Psoas muscle (tissue), 8 donors: ENCODE measurements at places on chromosomes 7 and 10. TPM values are rescaled to one million over a fixed set of nuclear protein-coding genes. Genes with fewer than 3 reads are reported as not detected.

DNA sequence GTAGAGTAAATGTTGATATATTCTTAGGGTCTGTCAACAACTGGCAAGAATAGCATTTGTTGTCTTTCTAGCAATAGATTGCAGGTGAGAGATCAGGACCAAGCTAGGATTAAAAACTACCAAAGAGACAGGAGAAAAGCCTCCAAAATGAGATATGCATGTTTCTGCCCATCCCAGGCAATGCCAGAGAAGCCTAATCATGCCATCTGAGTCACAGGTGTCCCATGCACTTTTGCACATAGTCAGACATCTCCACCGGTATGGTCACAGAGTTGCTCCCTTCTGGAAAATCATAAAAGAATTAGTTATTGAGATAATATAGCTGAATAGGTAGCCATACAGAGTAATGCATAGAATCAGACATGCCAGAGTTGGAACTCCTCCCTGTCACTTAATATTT, 50.6 kb downstream of the PDK4 start:
- DNase-seq: no peak

GRCh38 chr10:58651040-58651439, 138.4 kb downstream of the BICC1 start:
- DNase-seq: no peak

DNA sequence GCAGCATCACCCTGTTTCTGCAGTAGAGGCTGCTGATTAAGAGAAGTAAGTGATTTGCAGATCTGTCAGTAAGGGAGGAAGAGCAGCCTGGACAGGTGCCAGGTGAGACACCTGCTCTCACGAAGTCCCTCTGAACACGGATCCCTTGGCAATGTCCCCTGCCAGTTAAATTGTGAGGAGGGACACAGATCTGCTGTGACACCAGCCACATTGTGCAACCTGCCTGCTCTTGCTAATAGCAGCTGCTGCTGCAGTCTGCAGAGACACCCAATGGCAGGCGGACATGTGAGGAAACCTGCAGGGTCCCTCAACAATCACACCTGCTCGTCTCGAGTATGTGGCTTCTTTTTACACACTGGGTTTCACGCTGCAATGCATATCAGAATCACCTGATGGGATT, 31.9 kb downstream of the ANXA11 start:
- peak; percentile 81 for DNase-seq

GRCh38 chr7:82110146-82110840, 333.3 kb downstream of the CACNA2D1 start:
- DNase-seq: no peak

- DNase-seq: no peak
These were observed 288.5 kb downstream of the GRID1 start for GRCh38 chr10:86077871-86078638.

- no peak for DNase-seq
These were observed 276.9 kb upstream of the KLF14 start for GRCh38 chr7:131010717-131011431.

GRCh38 chr7:37027557-37028341, 303.5 kb upstream of the AOAH start:
- no peak for DNase-seq

IDI1 gene
- 42.8 TPM for polyA plus RNA-seq

- no peak for DNase-seq
These were observed 120.6 kb downstream of the LRRC18 start for GRCh38 chr10:48818861-48819520.

C10orf71 gene
- polyA plus RNA-seq: 4.2 TPM

ENTPD1 gene
- polyA plus RNA-seq: 1.7 TPM

DNA sequence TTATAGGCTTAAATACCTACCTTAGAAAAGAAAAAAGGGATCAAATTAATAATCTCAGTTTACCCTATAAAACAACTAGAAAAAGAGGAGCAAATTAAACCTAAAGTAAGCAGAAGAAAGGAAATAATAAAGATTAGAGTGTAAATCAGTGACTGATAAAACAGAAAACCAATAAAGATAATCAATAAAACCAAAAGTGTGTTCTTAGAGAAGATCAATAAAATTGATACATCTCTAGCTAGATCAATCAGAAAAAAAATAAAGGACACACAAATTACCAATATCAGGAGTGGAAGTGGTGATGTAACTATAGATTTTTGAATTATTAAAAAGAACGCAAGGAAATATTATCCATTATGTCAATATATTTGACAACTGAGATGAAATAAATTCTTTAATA, 69.2 kb upstream of the NAMPT start:
- DNase-seq: no peak

PRSS2 gene
- polyA plus RNA-seq: 2.8 TPM

ACSM6 gene
- not detected for polyA plus RNA-seq

SPDYE2 gene
- polyA plus RNA-seq: 0.10 TPM

CDK13 gene
- 10.9 TPM for polyA plus RNA-seq

DNA sequence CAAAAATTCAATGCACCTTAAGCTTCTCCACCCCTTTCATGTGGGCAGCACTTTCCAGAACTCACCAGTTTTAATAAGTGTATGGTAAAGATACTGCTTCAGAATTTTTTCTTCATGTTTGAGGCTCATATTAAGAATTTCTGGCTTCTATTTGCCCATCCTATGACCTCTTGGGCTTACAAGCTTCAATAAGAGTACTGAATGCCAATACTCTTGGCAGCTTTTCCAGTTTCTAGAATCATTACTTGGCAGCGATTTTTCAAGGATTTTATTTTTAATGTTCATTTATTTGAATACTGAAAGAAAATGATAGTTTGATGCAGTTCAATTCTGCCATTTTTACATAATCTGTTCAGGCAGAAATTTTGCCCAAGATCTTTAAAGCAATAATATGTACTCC, 242.1 kb upstream of the KCND2 start:
- DNase-seq: no peak

STMP1 gene
- 17.1 TPM for polyA plus RNA-seq

DNA sequence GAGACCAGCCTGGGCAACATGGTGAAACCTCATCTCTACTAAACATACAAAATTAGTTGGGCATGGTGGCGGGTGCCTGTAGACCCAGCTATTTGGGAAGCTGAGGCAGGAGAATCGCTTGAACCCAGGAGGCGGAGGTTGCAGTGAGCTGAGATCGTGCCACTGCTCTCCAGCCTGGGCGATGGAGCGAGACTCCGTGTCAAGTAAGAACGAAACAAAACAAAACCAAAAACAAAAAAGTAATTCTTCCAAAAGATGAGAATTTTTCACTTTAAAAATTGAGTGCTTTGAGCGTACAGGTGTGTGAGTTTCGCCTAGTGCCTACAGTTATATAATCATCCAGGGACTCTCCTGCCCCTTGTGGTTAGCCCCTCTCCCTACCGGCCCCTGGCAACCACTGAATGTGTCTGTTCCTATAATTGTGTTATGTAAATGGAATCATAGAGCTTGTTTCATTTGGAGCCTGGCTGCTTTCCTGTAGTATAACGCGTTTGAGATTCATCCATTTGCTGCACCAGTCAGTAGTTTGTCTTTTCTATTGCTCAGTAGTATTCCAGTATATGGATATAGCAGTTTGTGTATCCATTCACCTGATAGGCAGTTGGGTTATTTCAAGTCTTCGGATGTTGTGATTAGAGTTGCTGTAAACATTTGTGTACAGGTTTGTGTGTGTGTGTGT, 80.0 kb downstream of the RBM33 start:
- no peak for DNase-seq

DNA sequence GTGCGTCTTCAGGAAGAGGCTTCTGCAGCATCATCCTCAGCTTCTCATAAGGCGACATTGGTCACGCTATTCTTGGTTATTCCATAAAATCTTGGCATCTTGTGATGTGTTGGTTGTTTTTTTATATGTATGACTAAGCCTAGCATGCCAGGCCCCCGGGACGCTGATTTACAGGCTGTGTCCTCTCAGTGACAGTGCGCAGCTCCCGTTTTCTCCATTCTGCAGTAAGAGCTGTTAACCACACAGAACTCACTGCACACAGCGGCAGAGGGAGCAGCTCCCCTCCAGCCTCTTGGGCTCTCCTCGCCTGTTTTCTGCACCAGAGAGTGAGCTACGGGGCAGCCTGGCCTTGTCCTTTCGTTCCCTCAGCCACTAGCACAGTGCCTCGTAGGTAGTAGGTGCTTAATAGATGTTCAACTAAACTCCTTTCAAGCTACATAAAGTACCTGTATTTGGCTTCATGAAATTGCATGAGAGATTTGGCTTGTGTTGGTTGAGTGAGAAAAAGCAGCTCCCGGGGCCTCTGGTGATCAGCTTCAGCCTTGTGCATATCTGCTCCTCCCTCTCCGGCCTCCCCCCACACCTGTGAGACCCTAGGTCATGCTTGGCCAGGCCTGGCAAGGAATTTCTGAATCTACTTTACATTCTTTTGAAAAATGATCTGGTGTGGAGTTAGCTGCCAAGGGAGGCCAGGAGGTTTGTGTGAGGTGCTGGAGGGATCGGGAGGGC, 116.2 kb downstream of the WDR37 start:
- no peak for DNase-seq

GRCh38 chr10:59838085-59838789, 68.1 kb downstream of the CCDC6 start:
- DNase-seq: no peak

DNA sequence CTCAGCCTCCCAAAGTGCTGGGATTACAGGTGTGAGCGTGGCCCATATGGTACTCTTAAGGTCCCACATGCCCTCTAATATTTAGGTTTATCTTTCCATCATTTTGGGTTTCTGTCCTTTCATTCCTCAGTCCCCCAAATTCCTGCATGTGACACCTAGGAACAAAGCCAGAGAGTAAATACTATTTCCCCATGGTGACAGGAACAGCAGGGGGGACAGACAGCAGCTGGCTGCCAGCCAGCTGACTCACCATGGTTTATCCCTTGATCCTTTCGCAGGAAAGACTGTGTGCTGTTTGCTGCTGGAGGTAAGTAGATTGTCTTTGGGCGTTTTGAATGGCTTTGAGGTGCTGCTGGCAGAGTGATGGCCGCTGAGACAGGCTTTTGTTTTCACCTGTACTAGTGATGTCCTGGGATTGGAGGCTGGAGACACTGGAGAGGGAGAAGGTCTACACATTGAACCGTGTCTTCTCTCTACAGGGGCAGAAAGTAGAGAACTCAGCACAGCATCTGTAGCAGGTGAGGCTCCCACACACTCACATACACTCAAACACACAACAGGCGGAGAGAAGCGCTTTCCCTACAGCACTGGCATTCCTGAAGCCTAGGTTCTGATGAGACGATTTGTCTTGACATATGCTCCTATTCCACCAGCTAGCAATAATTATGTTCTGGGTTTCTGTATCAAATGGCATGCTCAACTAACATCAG, 83.7 kb upstream of the EFCAB10 start:
- DNase-seq: no peak

GIMAP7 gene
- 21.1 TPM for polyA plus RNA-seq

ARMC3 gene
- not detected for polyA plus RNA-seq

- DNase-seq: peak; percentile 78
These were observed 4.1 kb upstream of the RASSF4 start for GRCh38 chr10:44955413-44956070.

DNA sequence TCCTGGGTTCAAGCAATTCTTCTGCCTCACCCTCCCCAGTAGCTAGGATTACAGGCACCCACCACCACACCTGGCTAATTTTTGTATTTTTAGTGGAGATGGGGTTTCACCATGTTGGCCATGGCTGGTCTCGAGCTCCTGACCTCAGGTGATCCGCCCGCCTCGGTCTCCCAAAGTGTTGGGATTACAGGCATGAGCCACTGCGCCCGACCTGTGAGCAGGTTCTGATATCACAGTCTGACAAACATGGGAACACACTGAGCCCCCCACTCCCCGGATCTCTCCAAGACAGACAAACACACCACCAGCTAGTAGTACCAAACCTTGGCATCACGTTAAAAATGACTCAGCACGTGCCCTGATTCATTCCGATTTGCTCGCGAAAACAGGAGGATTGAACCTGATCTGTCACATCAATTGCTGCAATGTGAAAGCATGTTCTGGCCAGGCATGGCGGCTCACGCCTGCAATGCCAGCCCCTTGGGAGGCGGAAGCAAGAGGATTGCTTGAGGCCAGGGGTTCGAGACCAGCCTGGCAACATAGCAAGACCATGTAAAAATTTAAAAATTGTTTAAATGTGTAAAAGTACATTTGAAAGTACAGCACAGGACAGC, 106.5 kb downstream of the SMURF1 start:
- DNase-seq: no peak
